ENCODE measurements at places on chromosomes 2 and 18.

- DNase-seq: no peak
Observed at GRCh38 chr2:156459720-156460119, 23.5 kb downstream of the GPD2 start.

GRCh38 chr18:44636241-44636640 lies 44.4 kb upstream of the SETBP1 start:
- no peak for DNase-seq

DNA sequence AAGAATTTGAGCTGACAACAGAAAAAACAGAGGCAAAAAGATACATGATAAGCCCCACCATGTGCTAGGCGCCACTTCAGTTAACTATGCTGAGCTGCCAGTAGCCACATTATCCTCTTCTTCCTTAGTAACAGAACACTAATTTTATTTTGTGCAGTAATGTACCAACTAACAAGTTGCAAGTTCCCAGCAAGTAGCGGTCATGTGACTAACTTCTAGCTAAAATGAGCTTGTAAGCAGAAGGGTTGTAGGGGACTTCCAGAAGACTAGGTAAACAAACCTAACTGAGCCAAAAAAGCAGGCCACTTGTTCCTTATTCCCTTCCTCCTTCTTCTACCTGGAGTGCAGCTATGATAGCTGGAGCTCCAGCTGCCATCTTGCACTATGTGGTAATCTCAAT lies 75.5 kb downstream of the DTNB start:
- DNase-seq: no peak

DNA sequence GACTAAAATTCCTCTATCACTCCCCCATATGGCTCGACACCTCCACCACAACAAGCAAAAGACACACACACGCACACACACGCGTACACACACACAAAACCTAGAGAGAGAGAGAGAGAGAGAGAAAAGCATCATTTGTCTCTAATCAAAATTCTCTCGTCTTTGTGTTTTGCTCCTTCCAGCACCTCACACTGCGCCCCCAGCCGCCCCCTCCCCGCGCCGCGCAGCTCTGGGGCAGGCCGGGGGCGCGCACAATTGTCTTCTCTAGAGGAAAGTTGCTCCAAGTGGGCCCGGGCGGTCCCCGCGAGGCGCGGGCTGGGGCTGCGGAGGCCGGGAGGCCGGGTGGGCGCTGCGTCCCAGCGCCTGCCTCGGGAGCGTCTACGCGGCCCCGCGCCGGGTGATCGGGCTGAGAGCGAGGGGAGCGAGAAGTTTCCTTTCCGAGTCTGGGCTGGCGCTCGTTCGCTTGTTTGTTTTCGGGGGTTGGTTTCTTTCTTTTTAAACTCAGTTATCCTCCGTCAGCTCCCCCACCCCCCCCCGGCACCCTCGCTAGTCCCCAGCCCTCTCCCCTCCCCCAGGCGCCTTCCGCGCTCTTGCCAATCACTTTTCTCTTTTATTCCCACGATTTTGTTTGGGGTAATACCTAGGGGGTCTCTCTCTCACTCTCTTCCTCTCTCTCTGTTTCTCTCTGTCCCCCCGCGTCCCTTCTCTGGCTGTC lies 4.1 kb downstream of the ZEB2 start:
- peak; percentile 49 for DNase-seq

DNA sequence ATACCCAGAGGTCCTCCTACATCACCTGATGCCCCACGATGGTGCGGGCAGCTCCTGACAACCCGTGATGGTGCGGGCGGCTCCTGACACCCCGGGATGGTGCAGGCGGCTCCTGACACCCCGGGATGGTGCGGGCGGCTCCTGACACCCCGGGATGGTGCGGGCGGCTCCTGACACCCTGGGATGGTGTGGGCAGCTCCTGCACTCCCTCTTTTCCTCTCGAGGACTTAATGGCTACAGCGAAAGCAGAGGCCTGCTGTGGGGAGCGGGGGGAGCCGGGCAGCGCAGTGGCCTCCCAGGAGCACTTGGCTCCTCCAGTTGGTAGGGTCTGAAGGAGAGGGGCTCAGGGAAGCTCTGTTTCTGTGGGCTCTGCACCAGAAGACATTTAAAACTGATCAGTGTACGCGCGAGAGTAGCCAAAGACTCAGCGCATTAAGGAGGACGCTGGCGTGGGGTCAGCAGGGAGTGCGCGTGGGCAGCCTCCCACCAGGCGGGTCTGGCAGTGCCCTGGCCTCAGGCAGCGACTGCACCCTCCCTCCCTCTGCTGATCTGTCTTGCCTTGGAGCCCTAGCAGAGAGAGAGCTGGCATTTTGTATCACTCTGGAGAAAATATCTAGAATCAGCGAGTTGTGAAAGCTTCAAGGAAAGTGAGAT lies 464.5 kb upstream of the MYT1L start:
- DNase-seq: no peak

DNA sequence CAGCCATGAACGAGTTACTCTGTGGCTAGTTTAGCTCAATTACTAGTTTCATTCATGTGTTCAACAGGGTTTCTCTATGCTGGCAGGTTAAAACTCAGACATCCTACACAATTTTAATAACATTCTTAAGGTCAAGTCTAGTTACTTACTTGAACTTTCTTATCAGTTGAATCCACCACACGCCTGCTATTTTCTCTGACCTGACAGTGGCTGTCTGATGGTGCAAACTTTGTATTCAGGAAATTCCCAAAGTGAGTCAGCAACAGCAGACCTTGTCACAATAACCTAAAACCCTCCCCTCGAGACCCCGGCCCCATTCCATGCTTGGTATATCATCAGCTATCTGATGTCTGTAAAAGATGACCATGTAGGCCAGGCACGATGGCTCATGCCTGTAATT lies 20.8 kb upstream of the CIDEA start:
- DNase-seq: no peak

GRCh38 chr2:193334401-193334800 lies 1139.7 kb upstream of the TMEFF2 start:
- no peak for DNase-seq

DNA sequence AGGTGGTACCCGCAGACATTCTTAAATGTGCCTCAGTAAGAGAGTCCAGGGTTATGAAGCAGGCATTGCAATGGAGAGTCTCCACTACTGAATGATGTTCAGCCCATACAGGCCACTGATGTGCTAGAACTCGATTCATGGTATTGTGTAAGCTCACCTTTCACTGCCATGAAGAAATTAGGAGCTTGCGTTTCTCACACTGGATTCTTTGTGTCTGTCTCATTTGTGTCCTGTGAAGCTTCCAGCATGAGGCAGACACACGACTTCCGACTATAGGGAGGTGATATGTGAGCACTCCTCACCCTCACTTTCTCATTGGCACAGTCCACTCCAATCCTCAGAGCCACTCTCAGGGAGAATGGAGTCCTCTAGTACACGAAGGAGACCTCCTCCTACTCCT lies 677.4 kb upstream of the RAB6C start:
- no peak for DNase-seq

GRCh38 chr2:113207021-113207420 lies 33.2 kb downstream of the PSD4 start:
- no peak for DNase-seq

DNA sequence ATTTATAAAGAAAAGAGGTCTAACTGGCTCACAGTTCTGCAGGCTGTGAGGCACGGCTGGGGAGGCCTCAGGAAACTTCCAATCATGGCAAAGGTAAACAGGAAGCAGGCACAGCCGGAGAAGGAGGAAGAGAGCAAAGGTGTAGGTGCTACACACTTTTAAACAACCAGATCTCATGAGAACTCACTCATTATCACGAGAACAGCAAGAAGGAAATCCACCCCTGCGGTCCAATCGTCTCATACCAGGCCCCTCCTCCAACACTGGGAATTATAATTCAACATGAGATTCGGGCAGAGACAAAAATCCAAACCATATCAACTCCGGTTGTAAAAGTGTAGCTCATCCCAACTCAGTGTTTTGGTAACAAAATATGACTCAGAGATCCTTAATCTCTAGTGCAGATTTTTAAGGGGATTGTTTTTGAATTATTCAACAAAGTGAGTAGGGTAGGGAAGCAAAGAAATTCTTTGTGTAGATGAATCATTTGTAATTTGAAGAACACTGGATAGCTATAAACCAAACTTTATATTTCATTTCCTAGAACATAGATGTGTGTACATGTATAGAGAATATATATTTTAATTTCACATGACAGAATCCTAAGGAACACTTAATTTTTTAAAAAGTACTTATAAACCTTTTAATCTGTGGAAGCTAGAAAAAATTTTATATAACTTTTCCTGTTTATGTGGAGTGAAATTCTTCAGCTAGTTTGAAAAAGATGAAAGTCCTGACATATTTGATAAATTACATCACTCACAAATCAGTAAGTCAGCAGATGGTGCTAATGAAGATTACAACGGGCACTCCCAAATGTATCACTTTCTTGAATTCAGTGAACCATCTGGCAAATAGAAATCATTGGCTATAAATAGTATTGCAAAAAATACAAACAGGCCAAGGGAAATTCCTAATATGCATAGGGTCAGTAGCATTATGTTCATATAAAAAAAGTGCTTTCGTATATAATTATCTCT lies 130.1 kb downstream of the OLA1 start:
- DNase-seq: no peak

- peak; percentile 18 for DNase-seq
Observed at GRCh38 chr2:44918095-44918775, 23.3 kb upstream of the SIX3 start.

DNA sequence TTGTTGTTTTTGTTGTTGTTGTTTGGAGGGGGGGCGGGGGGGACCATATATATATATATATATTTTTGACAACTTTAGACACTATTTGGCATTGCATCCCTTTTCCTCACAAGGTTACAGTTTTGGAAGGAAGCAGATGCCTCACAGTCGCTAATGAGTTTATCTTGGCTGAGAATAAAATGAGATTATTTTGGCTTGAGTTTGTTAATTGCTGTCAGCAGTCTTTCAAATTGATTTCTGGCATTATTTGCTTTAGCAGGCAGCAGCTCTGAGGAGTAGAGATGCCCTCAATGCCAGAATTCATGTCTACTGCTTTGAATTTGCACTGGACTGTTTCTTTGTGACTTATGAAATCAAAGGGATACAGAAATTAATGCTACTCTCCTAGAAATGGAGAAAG lies 595.2 kb upstream of the HNMT start:
- DNase-seq: no peak

DNA sequence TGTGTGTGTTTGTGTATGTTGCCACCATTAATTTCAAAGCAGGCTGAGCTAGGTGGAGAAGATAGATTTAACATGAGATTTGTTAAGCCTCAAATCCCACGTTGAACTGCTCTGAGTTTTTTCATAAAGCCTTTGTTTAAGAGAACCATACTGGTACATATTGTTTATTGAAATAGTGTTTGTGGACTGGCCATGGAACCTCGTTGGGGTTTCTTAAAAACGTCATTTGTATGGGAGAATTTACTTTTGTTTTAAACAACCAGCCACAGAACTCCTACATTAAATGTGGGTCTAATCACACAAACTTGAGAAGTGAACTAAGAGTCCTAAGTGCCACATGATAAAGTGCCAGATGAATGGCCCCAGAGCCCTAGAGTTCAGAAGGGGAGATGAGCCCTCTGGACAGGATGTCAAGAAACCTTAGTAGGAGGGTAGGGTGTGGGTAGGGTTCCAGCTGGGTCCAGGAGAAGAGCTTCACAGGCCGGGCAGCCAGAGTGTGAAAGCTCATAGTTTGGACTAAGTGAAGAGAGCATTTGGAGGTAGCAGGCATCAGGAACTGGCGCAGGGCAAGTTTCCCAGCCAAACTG lies 120.6 kb upstream of the EML6 start:
- DNase-seq: no peak

GRCh38 chr2:207828361-207829057 lies 58.8 kb upstream of the FZD5 start:
- peak; percentile 28 for DNase-seq

GRCh38 chr18:55442561-55442960 lies 145.4 kb downstream of the TCF4 start:
- no peak for DNase-seq

GRCh38 chr18:28963481-28963880 lies 786.6 kb upstream of the CDH2 start:
- no peak for DNase-seq

- no peak for DNase-seq
Observed at GRCh38 chr2:133765658-133766057, 197.4 kb upstream of the NCKAP5 start.

- no peak for DNase-seq
Observed at GRCh38 chr2:237466211-237466610, 20.8 kb upstream of the MLPH start.

DNA sequence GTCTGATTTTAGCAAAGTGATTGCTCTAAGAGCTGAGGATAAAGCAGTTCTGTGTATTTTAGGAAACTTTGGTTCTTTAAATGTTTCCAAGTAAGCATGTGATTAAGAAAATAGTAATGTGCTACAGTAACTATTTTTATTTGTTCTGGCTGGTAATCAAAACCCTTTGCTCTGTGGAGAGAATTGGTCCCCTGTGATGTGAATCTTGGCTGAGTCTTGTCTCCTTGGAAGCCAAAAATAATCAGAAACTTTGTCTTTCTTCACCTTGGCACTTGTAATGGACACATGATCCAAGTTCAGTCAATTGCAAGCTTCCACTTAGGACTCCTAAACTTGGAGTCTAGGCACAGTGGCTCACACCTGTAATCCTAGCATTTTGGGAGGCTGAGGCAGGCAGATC lies 422.7 kb upstream of the CDH20 start:
- no peak for DNase-seq

Data from activated CD4-positive, alpha-beta T cell treated with anti-CD3 and anti-CD28 coated beads, Interleukin-2, amount 50 U/mL, for 16 hours (primary cell).